ENCODE measurements at places on chromosomes 7 and 10. TPM values are rescaled to one million over a fixed set of nuclear protein-coding genes. Genes with fewer than 3 reads are reported as not detected.

GRCh38 chr10:59991117-59991516 is 84.8 kb upstream of the CCDC6 start:
- no peaks in the 10 kb centered on the region for H3K36me3 ChIP-seq
- no peaks in the 10 kb centered on the region for H3K27me3 ChIP-seq
- H3K4me3 ChIP-seq, result no peak overlapping the region
- DNase-seq, result peak; percentile 28

- no peak for DNase-seq
- no peak overlapping the region for H3K4me3 ChIP-seq
- H3K27ac ChIP-seq, result no peak overlapping the region
These were observed 9.1 kb upstream of the FZD9 start for GRCh38 chr7:73424489-73424885.

The LIPM gene
- not detected for total RNA-seq

DNA sequence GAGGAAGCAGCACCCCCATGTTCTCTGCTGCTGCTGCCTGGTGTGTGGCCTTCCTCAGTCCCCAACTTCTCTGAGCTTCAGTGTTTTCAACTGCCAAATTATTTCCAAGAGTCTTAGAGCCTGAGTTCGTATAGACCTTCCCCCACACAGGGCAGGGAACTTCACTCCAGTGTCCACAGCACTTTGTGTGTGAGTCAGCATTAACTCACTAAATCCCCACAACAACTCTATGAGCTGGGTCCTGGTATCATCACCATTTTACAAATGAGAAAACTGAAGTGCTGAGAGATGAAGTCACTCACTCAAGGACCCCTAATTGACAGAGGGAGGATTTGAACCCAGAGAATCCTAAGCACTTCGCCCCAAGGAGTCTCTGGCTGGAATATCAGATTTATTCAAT is 48.3 kb downstream of the ADCYAP1R1 start:
- H3K27ac ChIP-seq, result no peak overlapping the region
- H3K36me3 ChIP-seq, result no peaks in the 10 kb centered on the region
- H3K4me3 ChIP-seq, result no peak overlapping the region
- no peaks in the 10 kb centered on the region for H3K4me1 ChIP-seq

GRCh38 chr7:25835197-25835596 is 316.8 kb upstream of the NFE2L3 start:
- no peaks in the 10 kb centered on the region for H3K27me3 ChIP-seq
- H3K4me3 ChIP-seq, result no peak overlapping the region
- DNase-seq, result no peak
- H3K36me3 ChIP-seq, result no peaks in the 10 kb centered on the region

The NEURL1 gene
- 1.1 TPM for total RNA-seq

The EGFR gene
- 57.5 TPM for total RNA-seq

The AHR gene
- 69.5 TPM for total RNA-seq

- no peak overlapping the region for H3K4me3 ChIP-seq
- H3K4me1 ChIP-seq, result no peaks in the 10 kb centered on the region
- no peak overlapping the region for H3K27ac ChIP-seq
- H3K27me3 ChIP-seq, result no peaks in the 10 kb centered on the region
These were observed 330.0 kb downstream of the ARL4A start for GRCh38 chr7:13017333-13017857.

GRCh38 chr7:28640001-28640400 is 227.7 kb downstream of the CREB5 start:
- DNase-seq, result no peak
- no peaks in the 10 kb centered on the region for H3K4me1 ChIP-seq
- no peak overlapping the region for H3K27ac ChIP-seq
- H3K36me3 ChIP-seq, result no peaks in the 10 kb centered on the region

DNA sequence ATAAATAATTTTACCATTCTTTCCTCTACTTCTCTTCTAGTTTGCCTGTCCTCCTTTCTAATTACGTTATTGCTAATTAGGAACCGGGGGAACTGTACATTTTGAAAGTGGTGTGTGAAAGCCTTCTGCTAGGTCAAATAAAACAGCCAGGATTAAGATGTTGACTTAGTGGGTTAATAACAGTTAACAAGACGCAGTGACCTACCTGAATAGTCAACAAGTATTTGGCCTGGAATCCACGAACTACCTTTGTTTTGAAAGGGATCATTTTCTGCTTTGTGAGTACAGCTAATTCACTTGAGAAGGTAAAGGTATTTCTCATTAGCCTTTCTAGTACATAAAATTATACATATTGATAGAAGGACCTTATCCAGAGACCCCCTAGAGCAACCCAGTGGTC is 139.9 kb downstream of the COL28A1 start:
- no peak for DNase-seq
- H3K4me1 ChIP-seq, result peaks cover 30% of the 10 kb centered on the region
- no peaks in the 10 kb centered on the region for H3K36me3 ChIP-seq
- no peak overlapping the region for H3K4me3 ChIP-seq
- H3K27me3 ChIP-seq, result no peaks in the 10 kb centered on the region
- peak overlapping the region; percentile 69 for H3K27ac ChIP-seq

DNA sequence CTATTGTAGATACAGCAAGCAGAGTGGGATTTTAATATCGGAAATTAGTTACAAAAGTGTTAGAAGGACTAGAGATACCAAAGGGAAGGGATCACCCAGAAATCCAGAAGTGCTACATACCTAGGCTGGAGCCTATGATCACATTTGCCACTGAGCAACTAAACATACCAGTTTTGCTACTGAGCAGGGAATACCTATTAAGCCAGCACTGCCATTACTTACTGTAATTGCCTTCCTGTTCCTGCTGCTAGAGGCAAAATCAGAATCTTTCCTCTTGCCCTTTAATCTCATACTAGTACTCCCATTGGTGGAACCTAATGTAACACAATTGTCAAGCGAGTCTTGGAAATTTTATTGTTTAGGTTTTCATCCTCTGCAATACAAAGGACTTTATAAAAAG is 121.7 kb downstream of the ATRNL1 start:
- no peaks in the 10 kb centered on the region for H3K27me3 ChIP-seq
- H3K27ac ChIP-seq, result no peak overlapping the region
- H3K4me3 ChIP-seq, result no peak overlapping the region
- H3K4me1 ChIP-seq, result no peaks in the 10 kb centered on the region

DNA sequence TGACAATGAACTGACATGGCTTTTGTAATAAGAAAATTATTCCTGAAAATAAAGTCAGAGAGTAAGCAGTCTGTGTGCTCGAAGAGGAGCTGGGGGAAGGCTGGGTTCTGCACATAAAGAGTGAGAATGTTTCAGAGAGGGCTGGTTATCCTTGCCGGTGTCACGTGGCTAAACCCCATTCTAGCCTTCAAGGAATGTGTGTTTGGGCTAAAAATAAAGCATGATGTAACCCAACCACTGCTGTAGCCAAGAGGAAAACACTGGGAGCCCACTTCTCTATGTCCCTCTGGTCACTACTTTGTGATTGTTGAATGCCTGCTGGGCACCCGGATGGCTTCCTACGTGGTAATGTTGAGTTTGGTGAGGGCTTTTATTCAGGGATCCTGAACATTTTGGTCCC is 23.5 kb downstream of the WDFY4 start:
- no peaks in the 10 kb centered on the region for H3K4me1 ChIP-seq
- no peaks in the 10 kb centered on the region for H3K36me3 ChIP-seq
- no peak overlapping the region for H3K27ac ChIP-seq
- no peak overlapping the region for H3K4me3 ChIP-seq
- DNase-seq, result no peak

GRCh38 chr10:98242823-98243222 is 25.2 kb downstream of the LOXL4 start:
- H3K4me1 ChIP-seq, result peaks cover 31% of the 10 kb centered on the region
- H3K36me3 ChIP-seq, result no peaks in the 10 kb centered on the region
- H3K27me3 ChIP-seq, result no peaks in the 10 kb centered on the region
- H3K27ac ChIP-seq, result no peak overlapping the region
